NCI-H510A (cell line): ENCODE measurements at places on chromosomes 16 and 17.

DNA sequence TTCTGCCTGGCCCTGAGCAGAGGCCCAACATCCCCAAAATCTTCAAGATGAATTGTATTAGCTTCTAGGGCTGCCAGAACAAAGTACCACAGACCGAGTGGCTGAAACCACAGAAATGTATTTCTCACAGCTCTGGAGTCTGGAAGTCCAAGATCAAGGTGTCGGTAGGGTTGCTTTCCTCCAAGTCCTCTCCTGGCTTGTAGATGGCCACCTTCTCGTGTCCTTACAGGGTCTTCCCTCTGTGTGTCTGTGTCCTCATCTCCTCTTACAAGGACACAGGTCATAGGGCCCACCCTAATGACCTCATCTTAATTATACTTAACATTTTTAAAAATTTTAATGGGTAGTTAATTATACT lies 215.7 kb downstream of the NTN1 start:
- no peak for DNase-seq

DNA sequence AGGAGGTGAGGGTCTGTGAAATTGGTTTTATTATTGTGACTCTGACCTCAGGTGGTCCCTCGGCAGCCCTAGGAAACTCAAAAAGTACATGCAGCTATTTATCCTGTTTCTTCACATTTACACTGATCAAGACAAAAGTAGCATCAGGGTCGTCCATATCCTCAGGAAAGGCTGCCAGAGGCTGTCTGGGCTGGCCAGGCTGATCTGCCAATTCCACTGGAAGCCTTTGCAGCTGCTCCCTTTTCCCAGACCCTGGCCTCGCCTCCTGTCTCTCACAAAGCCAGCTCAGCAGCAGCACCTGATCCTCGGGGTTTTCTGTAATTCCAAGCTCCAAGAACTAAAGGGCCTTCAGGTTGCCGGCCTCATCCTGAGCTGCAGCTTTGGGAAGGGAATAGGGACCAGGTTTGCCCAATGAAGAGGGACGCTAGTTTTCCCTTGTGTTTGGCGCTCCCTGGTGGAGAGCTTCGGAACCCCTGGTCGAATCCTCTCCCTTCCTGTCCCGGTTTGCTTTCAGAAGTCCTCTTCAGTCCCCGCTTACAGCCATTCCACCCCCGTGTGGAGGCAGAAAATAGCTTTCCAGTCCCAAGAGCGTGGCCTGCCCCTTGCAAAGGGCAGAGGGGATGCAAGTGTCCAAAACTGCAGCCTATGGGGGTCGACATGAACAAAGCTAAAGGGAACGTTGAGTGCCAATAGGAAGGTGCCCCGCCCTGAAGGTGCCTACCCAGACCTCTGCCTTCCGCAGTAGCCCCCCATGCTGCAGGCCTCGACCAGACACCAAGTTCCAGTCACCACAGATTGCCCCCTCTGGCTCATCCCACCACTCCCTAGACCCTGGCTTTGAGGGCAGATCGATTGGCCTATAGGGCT lies 13.4 kb downstream of the MFSD6L start:
- peak; percentile 7 for DNase-seq

GRCh38 chr16:69329369-69330285 lies 761 bp downstream of the PDF start:
- DNase-seq, result no peak

DNA sequence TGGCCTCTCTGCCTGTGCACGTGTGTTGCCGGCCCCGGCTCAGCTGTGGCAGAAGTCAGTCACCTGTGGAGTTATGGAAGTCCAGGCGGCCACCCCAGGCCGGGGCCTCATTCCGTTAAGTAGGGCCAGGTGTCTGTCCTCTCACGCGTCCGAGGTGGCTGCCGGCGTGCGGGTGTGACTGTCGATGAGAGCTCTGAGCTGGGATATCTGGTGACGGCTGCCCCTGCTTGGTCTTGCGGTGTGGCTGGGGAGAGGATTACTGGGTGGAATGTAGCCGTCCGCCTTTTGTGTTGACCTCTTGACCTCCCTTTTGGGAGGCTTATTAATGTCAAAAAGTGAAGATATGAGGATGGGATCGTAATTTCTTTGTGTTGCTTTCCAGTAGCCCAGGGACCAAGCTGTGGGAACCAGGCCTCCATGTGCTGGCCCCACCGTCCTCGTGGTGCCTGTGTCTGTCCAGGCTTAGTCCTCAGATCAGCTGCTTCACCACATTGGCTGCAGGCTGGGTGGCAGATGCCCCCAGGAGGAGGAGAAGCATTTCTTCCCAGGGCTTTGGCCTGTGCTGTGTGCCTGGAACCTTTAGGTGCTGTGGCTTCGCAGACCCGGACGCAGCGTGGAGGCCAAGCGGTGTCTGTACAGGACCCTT lies 23.0 kb upstream of the ZNF750 start:
- no peak for DNase-seq

- DNase-seq, result no peak
Observed at GRCh38 chr16:84371553-84371865, 3.2 kb downstream of the ATP2C2 start.

DNA sequence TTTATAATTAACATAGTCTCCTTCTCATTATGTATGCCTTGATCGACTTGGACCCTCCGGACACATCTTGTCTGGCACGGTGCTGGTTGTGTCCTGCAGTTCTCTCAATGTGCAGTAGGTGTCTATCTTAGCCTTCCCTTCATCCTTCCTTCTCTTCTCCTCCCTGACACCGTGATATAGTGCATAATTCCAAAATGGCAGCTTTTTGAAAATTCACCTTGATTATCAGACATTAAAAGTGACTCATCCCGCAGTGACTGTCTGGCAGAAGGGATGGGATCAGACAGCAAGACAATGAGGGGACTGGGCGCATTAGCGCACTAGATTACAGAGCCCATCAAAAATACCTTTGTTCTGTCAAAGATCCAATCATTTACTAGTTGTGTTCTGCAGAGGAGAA lies 70.0 kb upstream of the PMFBP1 start:
- no peak for DNase-seq

DNA sequence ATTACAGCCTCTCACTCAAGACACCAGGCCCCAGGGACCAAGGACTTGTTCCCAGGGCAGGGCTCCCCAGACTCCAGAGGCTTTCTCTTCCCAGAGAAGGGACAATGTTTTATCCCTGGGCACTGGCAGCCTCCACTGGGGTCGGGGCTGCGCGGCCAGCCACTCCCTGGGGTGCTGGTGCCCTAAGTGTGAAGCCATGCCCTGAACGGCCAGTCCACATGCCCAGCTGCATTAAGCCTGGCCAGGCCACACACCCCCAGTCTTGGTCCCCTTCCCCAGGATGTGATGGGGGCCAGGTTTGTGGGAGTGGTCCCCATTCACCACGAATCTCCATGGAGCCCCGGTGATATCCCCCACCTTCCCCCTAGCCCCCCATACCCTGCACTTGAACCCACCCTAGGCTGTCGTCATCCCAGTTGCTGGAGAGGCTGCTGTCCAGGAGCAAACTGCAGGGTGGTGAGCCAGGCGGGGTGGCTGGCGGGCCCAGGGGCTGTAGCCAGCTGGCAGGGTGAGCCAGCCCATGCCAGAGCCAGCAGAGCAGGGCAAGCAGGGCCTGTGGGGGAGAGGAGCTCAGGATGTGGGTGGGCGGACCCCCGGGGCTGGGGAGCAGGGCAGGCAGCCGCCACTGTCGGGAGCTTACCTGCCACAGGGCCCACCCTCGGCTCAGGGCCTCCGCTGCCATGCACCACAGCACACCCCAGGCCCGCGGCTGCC lies 4.6 kb downstream of the PAQR4 start:
- DNase-seq, result no peak

DNA sequence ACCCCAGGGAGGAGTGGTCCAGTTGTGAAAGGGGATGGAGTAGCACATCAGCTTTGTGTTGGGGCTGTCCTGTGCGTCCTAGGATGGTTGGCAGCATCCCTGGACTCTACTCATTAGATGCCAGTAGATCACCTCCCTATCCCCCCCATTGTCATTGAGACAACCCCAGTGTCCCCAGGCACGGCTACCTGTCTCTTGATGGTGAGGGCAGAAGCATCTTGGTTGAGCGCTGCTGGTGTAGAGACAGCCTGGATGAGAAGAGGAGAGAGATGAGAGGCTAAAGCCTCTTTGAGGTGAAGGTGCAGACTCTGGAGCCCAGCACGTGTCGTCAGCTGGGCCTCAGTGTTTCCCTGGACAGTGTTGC lies 55.4 kb downstream of the TNFRSF13B start:
- no peak for DNase-seq

DNA sequence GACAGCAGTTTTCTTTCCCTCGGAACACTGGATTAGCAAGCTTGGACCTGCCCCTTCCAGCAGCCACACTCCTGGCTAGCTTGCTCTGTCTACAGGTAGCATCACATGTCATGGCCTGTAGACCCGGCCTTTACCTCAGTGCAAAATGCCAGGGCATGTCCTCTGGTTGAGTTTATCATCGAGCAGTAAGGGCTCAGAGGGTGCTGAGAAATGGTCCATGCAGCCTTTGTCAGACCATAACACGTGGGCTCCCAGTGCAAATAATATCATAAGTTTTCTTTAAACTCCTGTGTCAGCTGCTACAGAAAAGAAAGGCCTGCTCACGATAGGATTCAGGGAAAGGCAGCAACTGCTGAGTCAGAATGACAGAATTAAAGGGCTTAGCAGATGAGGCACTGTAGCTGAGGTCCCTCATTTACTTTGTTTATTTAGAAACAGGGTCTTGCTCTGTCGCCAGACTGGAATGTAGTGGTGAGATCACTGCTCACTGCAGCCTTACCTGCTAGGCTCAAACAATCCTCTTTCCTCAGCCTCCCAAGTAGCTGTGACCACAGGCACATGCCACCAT lies 8.0 kb upstream of the GNA13 start:
- peak; percentile 43 for DNase-seq

DNA sequence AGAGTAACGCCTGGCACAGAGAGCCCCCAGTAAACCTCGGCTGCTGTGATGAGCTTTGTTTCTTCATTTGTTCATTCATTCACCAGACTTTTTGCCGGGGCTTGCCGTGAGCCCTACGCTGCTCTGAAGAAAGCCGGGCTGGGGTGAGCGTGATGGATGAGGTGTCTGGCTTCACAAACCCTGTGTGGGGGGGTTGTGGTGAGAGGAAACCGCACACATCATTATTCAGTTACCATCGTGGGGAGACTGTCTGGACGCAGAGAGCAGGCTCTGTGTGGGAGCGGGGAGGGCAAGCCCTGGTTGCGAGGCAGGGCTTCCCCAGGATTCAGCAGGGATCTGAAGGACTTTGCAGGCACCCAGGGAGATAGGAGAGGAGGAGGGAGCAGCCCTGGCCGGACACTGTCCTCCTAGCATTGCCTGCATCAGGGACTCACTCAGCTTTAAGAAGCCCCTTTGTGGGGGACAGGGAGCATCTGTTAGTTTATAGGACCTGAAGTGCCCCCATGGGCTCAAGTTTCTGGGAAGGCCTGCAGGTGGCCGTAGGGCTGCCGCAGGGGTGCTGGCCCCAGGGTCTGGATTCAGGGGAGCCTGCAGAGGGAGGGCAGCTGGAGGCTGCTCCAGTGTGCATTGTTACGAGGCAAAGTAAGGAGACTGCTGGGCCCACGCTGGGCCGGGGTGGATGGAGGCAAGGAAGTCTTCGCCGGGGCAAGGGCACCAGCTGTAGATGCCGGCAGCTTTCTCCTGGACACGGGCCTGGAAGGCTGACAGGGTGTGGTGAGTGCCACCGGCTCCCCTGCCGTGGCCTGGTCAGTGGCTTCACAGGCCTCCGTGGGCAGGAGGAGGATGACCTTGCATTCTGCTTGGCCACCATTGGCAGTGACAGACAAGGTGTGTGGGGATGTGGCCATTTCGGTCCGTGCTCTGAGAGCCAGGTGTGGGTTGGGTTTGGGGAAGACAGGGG lies 334.5 kb downstream of the SEC14L1 start:
- DNase-seq, result no peak

DNA sequence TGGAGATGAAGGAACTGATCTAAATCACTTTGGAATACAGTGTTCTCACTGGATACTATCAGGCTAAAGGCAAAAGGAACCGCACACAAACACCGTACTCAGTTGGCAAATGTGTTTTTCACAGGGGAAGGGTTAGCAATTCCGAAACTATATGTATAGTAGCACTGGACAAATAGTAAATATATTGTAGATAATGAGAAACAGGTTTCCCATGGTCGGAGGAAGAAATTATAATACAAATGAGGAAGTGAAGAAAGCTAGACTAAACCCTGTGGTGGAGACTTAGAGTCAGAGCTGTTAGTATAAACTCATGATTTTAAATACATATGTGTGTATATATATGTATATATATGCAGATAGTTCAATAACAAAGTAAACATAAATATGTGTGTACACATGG lies 414.1 kb upstream of the SALL1 start:
- no peak for DNase-seq
